ENCODE measurements at places on chromosomes 7 and 10. TPM values are rescaled to one million over a fixed set of nuclear protein-coding genes. Genes with fewer than 3 reads are reported as not detected.

GRCh38 chr7:96701258-96701657 is 8.4 kb downstream of the SEM1 start:
- DNase-seq = no peak

GRCh38 chr7:5598261-5598761 is 174.7 kb upstream of the TNRC18 start:
- DNase-seq = no peak

DNA sequence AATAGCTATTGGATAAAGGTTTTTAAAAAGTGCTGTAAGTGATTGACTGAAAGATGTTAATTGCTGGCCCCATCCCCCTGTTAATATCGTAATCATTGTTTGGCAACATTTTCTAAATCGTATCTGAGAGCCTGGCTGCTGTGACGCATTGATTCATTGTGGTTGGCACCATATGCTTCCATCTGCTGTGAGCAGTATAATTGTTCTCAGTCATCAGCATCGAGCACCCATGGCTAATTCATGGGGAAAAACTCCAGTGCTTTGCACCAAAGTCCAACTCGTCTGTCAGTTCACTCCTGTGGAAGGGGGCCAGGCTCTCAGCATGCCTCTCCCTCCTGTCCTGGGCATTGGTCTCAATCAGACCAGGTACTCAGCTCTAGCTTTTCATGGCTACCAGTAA is 205.2 kb downstream of the STK31 start:
- no peak for DNase-seq

GRCh38 chr10:45602082-45602730 is 70.4 kb downstream of the ZFAND4 start:
- DNase-seq = no peak

DNA sequence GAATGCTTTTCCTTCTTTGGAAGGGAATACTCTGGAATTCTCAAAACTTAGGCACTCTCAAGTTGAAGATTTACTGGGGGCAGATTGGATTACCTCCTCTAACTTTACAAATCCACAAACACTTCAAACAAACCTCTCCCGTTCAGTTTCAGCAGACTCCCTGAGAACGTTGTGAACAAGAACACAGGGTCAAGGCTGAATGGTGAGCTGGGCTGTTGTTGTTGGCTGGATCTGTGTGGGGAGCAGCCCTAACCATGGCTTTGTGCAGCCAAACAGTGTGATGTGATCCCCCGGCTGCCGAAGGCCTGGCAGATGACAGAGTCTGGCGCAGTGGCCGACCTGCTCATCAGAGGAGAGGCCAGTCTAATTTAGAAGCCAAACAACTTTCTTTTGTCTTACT is 93.1 kb downstream of the BMPER start:
- no peak for DNase-seq

DNA sequence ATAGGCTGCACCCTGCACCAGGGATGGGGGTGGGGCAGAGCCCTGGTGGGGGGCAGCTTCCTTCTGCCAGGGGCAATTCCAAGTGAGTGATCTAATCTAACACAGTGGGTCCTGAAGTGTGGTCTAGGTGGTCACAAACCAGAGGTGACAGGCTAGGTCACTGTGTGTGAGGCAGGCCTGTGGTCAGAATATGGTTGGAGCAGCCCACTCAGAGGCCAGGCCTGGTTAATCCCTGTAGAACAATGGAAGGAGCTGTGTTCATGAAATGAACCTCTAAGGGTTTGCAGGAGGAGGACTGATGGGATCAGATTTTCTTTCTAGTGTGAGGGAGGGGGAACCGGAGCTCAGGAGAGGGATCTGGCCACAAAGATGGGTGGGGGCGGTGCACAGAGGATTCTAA is 10.0 kb upstream of the TSPAN14 start:
- no peak for DNase-seq

DNA sequence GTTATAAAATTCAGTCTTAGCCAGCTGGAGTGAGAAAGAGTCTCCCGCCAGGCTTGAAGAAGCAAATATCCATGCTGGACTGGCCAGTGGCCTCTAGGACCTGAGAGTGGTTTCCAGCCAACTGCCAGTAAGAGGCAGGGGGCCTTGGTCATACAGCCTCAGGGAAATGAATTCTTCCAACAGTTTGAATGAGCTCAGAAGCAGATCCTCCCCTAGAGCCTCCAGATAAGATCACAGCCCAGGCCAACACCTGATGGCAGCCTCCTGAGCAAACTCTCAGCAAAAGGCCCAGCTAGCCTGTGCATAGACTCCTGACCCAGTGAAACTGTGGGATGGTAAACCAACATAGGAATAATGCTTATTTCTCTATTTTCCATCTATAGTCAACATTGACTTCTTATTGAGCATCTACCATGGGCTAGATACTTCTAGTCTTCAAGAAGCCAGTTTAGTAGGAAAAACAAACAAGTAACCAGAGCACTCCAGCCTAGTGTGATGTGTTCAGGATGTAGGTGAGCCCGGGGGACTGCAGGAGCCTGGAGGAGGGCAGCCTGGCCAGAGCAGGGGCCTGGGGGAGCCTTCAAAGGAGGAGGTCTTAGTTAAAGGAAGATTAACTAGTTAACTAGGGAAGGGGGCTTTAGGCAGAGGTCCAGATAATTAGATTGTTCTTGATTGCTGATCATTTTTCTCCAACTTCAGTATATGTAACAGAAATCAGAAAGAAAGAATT is 115.4 kb upstream of the ADO start:
- peak; percentile 18 for DNase-seq

STEAP4 gene
- total RNA-seq = 74.6 TPM

ATP6V1F gene
- total RNA-seq = 107 TPM

CYP2W1 gene
- total RNA-seq = not detected
